NCI-H82 (cell line): ENCODE measurements at places on chromosomes 11 and 22.
A peak's percentile ranks its signal among the peaks of the same experiment; 100 is the strongest.

- DNase-seq = no peak
Measured at GRCh38 chr22:44089717-44090570, 65.8 kb downstream of the PARVB start.

DNA sequence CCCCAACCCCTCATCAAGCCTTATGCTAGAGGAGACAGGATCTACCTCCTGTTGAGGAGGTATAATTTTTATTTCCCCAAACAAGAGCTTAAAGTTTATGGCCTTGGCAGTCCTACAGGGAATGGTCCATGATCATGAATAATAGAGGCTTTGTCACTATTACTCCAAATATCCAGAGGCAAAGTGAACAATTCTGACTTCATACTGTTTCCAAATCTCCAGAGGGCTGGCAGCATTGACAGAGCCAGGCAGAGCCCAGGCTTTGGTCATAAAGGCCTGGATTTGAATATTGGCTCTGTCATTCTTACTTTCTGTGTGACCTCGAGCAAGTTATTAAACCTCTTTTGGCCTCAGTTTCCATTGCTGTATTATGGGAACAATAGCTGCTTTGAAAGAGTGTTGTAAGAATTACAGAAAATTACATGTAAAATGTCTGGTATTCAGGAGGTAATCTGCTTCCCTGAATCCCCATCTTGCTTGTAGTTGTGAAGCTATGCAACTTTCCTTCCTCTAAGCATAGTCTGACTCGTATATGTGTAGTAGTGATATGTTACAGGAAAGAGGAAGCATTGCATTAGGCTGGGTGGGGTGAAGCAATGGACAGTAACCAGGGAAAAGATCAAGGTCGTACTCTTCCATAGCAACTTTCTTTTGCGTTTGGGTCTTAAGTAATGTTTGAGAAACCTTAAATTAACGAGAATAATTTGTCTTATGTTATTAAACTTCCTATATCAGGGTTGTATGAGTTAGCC, 88.8 kb downstream of the CD44 start:
- DNase-seq = no peak

DNA sequence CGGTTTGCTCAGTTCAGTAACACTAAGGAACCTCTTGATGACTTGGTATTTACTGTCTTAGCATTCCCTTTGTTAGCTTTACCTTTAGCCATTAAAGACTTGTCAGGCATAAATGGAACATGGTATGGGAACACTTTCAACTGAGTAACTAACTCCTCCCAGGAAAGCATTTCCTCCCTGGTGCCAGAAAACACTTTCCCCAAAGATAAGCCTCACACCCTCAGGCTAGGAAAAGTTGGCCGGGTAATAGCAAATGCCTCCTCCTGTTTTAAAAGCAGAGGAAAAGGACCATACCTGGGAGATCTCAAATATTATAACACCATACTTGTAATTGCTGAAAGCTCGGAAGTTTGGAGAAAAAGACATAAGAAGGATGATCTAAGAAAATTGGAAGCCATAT, 12.0 kb downstream of the KCNJ11 start:
- DNase-seq = no peak

DNA sequence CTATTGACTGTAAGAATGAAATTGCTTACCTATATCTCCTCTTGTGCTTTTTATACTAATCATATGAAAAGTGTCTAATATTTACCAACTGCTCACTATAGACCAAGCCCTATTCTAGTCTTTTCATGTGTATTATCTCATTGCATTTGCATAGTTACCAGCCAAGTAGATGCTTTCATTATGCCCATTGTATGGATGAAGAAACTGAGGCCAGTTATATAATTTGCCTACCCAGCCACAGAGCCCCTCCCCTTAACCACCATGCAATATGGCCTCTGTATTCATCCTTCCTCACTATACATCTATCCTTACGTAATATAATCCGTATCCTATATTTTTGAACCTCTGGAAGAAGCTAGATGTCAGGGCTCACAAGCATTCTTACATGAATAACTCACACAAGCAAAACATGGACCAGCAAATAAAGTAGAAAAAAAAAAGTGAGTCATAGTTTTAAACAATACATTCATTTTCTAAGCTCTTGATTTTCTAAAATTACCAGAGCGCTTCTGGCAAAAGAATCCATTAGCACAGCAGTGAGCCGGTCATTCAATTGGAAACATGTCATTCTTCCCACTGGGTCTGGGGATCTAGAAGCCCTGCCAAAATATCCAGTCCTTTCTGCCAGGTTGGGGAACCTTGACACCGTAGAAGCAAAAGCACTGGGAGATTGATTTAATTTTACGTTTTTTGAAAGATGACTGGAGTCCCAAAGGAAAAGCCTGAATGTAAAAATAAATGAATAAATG, 80.0 kb downstream of the C11orf91 start:
- DNase-seq = no peak

GRCh38 chr11:93289782-93290463, 40.6 kb upstream of the DEUP1 start:
- DNase-seq = peak; percentile 62

GRCh38 chr11:77136074-77136473, 8.0 kb downstream of the MYO7A start:
- no peak for DNase-seq

DNA sequence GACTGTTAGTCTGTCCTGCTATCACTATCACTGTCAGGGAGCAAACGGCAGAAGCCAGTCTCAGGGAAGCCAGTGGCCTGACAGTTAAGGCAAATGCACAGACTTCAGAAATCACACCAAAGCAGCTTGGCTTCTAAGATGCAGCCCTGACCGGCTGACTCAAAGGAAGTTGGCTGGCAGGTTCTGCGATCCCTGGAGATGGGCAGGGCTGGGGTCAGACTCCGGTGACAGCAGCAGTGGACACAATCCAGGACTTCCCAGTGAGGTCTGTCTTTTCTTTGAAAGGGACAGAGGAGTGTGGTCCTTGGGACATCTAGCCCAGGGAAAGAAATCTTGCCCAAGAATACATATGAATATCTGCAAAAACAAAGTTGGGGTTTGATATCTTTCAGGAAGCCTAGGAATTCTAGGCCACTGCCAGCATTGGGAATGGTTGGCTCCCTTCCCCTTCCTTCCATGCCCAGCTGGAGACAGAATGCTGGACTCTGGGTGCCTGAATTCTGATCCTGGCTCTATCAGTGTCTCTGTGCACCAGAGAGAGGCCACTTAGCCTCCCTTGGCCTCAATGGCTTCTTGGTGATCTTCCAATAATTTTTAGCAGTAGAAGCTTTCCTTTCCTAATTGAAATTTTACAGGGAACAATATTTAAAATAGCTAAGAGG, 108.9 kb downstream of the KIRREL3 start:
- no peak for DNase-seq
